NCI-H187 (cell line): ENCODE measurements at places on chromosomes 13 and 19.

GRCh38 chr19:801030-801860, 4.0 kb downstream of the PTBP1 start:
- no peak for DNase-seq

GRCh38 chr13:113897161-113897560, 33.3 kb upstream of the GAS6 start:
- no peak for DNase-seq

GRCh38 chr19:28314756-28315155, 898.2 kb downstream of the UQCRFS1 start:
- no peak for DNase-seq

GRCh38 chr13:113859311-113860050, 4.4 kb downstream of the GAS6 start:
- DNase-seq, result no peak

- no peak for DNase-seq
Measured at GRCh38 chr19:5547881-5548280, 19.9 kb downstream of the TINCR start.

GRCh38 chr13:44021422-44021821, 141.7 kb downstream of the LACC1 start:
- DNase-seq, result no peak

DNA sequence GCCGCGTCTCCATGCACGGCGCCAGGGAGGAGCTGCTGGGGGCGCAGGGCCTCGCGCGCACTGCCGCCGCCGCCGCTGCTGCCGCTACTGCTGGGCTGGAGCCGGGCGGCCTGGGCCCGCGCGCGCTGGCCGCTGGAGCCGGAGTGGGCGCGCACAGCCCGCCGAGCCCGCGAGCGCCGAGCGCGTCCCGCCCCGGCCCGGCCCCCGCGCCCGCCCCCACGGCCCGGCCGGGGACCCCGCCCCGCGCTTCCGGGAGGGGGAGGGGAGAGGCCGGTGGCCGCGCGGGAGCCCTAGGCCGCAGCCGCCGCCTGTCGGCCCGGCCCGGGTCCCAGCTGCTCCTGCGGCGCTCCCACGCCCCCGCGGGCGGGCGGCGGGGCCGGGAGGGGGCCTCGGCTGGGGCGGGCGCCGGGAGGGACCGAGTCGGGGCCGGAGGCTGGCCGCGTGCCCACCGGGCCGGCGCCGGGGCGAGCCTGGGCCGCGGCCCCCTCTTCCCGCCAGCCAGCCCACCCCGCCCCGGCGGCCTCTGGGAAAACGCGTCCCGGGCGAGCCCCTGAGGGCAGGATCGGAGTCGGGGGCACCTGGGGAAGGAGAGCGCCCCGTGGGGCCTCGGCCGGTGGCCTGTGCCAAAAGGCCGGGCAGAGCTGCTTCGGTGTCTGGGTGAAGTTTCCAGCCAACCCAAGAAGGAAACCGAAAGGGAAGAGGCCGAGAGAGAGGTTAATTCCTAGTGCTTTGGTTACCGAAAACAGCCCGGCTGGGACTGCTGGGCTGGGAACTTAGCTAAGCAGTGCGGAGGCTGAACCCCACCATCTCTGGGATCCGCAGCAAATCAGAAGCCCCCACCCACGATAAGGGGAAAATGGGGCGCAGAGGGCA, at the start of gene STK24:
TSS of gene STK24 (minus strand) at position 145 of the 873 bp plus-strand sequence. CDS start 321 bp downstream, outside the sequence.
- DNase-seq, result peak; percentile 52

- no peak for DNase-seq
Measured at GRCh38 chr13:38013676-38014075, 144.1 kb upstream of the TRPC4 start.
